ENCODE measurements at places on chromosomes 12 and 14.

DNA sequence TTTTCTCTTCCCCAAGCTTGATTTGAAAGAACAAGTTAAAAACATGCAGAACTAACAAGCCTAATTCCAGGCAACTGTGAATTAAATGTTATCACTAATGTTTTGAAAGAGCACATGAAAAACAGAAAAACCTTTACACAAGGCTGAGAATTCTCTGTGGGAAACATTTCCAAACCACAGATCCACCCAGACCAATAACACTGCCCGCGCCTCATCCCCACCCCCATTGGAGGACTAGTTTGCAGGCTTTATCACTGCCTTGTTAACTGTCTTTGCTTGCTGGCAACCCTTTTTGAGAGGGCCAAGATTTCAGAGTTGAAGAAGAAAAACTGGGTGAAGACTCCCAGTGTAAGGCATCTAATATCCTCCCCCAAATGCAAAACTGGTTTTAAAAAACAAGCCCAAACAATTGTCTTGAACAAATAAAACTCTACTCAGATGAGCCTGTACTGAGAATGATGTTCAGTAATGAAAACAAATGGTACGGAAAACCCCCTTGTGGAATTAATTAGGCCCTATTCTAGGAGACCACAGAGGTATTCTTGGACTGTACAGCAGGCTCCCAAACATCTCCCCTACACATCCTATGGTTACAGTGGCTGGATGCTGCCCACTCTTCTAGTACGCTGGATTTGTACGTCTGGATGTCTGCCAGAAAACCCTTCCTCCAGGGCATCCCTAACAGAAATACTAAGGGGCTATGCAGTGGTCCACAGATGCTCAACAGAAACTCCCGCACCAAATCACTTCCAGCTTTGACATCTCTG, 5.8 kb downstream of the MAX start:
- no peak for DNase-seq

- no peak for DNase-seq
These were observed 19.7 kb downstream of the SLC41A2 start for GRCh38 chr12:104938371-104938770.

DNA sequence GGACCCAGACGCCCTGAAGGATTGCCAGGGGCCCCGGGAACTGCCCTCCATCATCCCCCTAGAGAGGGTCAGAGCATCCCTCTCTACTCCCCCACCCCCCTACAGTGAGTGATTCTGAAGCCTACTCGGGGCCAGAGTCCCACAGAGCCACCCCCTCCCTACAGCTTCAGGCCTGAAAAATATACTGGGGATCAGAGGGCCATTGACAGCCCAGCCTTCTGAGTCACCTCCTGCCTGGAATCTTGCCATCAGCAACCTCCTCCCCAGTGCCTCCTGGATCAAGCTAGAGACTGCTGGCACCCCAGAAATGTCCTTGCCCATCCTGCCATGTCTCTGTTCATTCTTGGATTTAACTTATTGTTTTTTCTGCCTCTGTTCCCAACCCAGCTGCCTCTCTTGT, 21.7 kb upstream of the MIA2 start:
- DNase-seq: no peak

GRCh38 chr14:91062600-91062999, 2.2 kb upstream of the RPS6KA5 start:
- no peak for DNase-seq

GRCh38 chr14:71514941-71515919, 417.0 kb upstream of the RGS6 start:
- no peak for DNase-seq

DNA sequence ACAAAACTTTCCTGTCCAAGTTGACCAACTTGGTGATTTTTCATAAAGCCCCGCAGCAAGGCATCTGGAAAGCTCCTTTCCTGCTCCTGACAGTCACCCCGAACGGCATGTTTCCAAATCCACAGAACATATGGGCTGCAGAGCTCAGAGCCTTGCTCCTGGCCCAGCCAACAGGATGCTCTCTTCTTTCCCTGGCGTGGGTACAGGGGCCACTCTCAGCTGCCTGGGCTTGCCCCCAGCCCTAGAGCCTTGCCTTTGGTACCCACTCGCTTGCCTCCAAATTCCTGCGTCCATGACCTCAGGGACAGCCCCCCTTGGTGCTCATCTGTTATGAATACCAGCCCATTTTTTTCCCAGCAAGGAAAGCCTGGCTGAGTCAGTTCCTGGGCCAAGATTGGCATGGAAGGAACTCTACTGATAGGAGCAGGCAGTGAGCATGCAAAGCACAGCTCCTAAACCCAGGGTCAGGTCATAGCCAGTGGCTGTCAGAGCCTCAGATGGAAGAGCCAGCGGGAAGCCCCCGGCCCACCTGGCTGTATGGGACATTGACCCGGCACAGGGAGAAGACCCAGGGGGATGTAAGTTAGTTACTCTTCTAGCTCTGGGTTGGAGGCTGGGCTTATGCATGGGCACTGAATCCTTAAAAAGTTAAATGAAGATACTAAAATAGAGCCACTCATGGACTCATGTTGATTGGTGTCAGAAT, 105.3 kb upstream of the RTL1 start:
- DNase-seq: no peak

GRCh38 chr14:101418601-101419000, 142.7 kb upstream of the DIO3 start:
- no peak for DNase-seq

- DNase-seq: no peak
These were observed 16.2 kb downstream of the VPS33A start for GRCh38 chr12:122250047-122250446.

- DNase-seq: no peak
These were observed 21.8 kb downstream of the ARMH4 start for GRCh38 chr14:58130116-58130782.
